Mononuclear cell (primary cell): ENCODE measurements at places on chromosomes 7 and 10. TPM values are rescaled to one million over a fixed set of nuclear protein-coding genes. Genes with fewer than 3 reads are reported as not detected.

Gene HOXA6
- not detected for total RNA-seq

Gene CRHR2
- total RNA-seq = not detected

Gene NOS3
- 2.1 TPM for total RNA-seq

Gene TWIST1
- not detected for total RNA-seq

Gene BUB3
- 99.9 TPM for total RNA-seq

Gene PNLIP
- not detected for total RNA-seq

Gene GNAT3
- not detected for total RNA-seq

Gene SLC16A9
- not detected for total RNA-seq

Gene LBX1
- total RNA-seq = not detected

Gene CALML3
- total RNA-seq = not detected

Gene CDCA7L
- total RNA-seq = 19.8 TPM

Gene FBXL13
- total RNA-seq = 1.9 TPM

Gene CALN1
- total RNA-seq = under 0.01 TPM

Gene ADCY1
- under 0.01 TPM for total RNA-seq

Gene HK1
- total RNA-seq = 35.6 TPM

Gene TAS2R4
- 0.31 TPM for total RNA-seq

Gene NUTM2E
- total RNA-seq = 0.42 TPM

Gene DGKI
- total RNA-seq = 0.21 TPM

Gene EGFR
- total RNA-seq = 0.10 TPM

Gene BBIP1
- 33.0 TPM for total RNA-seq

Gene PLEKHS1
- total RNA-seq = 0.21 TPM

Gene ARID5B
- total RNA-seq = 52.9 TPM

Gene NFE2L3
- 7.8 TPM for total RNA-seq

Gene PSD
- 4.1 TPM for total RNA-seq

Gene CYP2E1
- total RNA-seq = 0.42 TPM

Gene TMEM176B
- total RNA-seq = 4.7 TPM

Gene VSTM2A
- total RNA-seq = not detected
